ENCODE measurements at places on chromosomes 7 and 10.

DNA sequence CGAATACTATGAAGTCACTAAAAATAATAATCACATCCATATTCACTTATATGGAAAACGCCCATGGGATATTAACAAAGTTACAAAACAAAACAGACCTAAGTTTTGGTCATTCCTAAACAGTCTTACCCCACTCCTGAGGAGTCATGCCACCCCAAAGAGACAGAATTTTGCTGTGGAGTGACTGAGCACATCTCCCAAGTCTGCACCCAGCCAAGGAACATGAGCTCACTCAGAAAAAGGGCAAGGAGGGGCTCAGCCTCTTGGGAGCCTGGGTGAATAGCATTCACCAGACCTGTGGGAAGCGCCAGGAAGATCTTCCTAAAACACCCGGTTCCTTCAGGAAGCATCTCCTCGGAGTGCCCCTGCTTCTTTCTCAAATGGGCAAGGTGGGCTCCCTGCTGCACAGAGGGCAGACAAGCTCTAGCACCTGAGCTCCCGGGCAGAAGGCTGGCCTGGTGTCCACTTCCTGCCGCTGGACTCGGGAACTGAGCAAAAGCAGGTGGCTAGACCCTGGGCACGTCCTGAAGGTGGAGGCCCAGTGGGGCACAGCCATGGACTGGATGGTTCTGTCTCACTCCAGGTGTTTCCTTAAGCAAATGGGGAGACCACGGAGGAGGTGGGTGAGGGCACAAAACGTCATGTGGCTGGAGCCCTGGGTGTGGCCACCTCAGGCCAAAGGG is 31.0 kb downstream of the TNS3 start:
- DNase-seq: no peak

GRCh38 chr7:1431634-1432380 is 27.5 kb downstream of the MICALL2 start:
- DNase-seq: peak; percentile 33

DNA sequence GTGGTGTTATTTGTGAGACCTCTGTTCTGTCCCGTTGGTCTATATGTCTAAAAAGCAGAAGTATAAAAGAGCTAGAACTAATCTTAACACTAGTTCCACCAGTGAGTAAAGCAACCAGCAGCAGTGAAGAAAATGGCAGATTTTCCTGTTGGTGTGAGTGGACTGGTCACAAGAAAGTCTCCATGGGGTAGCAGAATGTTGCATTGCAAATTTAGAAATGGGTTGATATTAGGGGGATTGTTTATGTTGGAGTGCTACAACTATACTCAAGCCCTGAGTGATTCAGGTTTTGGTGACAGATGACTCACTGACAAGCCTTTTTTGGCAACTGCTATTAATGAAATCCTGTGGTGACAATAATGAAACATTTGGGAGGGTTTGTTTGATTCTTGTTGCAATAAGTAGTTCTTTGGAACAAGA is 5.6 kb downstream of the AVL9 start:
- DNase-seq: no peak

GRCh38 chr10:96402417-96403305 is 43.9 kb upstream of the OPALIN start:
- no peak for DNase-seq

GRCh38 chr10:71177651-71178199 is 34.6 kb upstream of the UNC5B start:
- DNase-seq: no peak

DNA sequence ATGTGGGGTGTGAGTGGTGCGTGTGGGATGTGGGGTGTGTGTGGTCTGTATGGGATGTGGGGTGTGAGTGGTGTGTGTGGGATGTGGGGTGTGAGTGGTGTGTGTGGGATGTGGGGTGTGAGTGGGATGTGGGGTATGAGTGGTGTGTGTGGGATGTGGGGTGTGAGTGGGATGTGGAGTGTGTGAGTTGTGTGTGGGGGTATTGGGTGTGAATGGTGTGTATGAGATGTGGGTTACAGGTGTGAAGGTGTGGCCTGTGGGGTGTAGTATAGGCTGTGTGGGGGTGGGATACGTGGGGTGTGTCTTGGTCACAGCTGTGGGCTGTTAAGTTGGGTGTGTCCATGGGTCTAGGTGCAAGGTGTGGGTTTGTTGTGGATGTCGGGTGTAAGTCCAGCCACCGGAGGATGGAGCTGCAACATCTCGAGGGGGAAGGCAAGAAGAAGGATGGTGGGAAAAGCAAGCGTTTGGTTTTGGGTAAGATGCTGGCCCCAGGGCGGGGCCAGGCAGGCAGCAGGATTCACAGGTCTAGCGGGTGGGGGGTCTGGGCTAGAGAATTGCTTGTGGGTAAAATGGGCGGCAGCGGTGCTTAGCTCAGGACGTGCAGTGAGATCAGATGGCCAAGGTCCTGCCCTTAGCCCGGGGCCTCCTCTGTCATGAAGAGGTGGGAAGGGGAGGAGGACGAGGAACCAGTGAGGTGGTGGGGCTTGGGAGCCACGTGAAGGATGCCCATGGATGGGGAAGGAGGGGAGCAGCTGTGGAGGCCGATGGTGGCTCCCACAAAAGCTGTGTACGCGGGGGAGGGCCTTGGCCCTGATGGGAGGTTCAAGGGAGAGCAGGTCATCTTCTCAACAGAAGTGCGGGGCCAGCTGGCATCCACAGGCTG is 60.1 kb downstream of the CFAP46 start:
- DNase-seq: no peak

- no peak for DNase-seq
Observed at GRCh38 chr7:73991522-73992100, 36.4 kb upstream of the ELN start.
